GM12891 (cell line): ENCODE measurements at places on chromosomes 7 and 10.

- DNase-seq, result no peak
These were observed 27.7 kb downstream of the BCCIP start for GRCh38 chr10:125850766-125851731.

DNA sequence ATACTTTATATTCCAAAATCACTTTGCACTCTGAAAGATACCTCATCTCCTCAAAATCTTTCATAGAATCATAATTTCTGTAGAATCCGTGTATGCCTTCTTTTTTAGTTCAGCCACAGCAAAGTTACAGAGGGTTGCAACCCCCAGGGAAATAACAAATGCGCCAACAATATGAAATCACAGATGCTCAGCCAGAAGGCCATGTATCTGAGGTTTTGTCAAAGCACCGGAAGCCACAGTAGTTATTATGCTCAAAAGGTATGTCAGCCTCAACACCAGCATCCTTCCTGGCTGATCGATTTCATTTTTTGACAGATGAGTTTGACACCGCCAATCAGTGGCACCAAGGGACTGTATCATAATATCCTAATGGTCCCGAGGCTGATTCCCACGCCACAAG lies 204.1 kb downstream of the KCNMA1 start:
- no peak for DNase-seq

GRCh38 chr7:112462236-112462635 lies 12.0 kb downstream of the IFRD1 start:
- DNase-seq, result no peak

DNA sequence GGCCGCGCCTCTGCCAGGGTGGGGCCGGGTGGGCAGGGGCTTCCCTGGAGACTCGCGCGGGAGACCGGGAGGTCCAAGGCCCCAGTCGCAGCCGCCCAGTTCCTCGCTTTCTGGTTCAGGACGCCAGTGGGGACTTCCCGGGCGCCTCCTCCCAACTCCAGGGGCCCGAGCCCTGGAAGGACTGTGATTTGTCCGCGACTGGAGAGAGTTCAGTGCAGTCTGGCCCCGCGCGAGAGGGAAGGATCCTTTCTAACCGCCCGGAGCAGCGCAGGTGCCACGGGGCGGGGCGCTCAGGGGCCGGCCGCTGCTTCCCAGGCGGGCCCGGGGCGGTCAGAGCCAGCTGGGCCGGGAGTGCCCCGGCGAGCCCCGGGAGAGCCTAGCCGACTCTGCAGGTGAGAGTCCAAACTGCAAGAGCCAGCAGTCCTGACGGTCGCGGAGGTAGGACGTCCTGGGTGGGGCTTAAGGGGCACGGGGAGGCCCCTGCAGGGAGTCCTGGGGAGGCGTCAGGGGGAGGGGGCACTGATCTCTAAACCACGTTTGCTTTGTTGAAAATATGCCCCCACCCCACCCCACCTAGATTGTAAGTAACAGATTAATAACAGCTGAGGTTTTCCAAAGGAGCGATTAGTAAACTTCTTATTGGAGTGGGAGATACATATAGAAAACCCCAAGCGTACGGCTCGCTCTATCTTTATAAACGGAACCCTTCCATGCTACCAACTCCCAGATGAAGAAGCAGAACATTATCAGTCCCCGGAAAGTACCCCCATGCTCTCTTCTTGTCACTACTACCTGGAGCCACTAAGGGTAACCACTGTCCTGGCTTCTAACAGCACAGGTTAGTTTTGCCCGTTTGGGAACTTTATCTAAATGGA lies 8.2 kb downstream of the NKX2-3 start:
- DNase-seq, result no peak

GRCh38 chr7:157890921-157891401 lies 554.2 kb downstream of the DNAJB6 start:
- DNase-seq, result no peak

DNA sequence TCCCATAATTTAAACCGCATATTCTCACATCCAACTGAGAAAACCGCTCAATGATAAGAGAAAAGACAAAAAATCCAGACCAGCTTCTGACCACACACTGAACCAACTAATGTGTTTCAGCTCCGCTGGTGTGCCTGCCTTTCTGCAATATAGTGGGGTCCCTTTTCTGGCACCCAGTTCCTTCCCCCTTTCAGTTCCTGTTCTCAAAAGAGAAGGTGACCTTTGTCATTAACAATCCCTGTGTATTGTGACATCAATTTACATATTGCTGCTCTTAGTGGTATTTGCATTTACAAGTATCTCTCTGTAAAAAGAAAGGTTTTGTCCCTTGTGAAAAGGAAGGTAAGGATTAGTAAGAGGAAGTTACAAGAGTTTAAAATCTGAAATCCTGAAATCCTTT lies 1.4 kb downstream of the PPP1R17 start:
- peak; percentile 20 for DNase-seq

DNA sequence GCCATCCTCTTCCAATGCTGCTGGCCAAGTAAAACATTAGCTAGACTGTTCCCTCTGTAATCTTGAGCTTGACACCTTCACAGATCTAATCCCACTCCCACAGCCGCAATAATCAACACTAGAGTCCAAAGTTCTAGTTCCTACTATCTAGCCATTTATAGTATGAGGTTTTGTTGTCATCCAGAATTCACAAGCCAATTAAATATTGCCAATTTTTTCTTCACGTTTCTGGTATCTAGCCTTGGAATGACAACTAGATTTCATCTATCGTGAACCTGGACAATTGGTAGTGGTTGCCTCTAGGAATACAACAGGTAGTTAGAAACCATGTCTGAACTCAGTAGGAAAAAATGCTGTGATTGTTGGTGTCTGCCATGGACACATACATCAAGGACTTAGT lies 10.4 kb downstream of the WASL start:
- no peak for DNase-seq

DNA sequence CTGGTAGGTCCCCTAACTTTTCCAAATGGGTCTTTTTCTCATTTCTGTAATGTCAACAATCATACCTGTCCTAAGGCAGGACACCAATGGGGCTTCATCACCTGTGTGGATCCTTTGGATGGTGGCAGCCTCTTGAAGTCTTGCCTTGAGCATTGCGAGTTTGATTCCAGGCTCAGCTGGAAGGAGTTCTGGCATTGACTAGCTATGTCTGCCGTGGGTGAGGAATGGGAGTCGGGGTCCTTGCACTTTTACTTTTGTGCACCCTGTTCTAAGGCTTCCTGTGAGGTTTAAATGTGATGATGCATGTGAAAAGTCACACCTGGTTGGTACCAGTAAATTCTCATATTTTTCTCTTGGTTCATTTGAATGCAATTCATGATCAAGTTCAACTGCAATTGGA lies 55.9 kb upstream of the CTBP2 start:
- no peak for DNase-seq

DNA sequence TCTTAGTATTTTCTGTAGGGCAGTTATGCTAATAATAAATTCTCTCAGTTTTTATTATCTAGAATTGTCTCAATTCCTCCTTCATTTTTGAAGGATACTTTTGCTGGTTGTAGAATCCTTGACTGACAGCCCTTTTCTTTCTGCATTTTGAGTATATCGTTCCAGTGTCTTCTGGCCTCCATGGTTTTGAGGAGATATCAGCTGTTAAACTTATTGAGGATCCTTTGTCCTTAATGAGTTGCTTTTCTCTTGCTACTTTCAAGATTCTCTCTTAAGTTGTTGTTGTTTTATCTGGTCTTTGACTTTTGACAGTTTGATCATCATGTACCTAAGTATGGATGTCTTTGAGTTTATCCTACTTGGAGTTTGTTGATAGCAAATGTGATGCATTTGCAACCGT lies 8.9 kb upstream of the GJC3 start:
- DNase-seq, result no peak

DNA sequence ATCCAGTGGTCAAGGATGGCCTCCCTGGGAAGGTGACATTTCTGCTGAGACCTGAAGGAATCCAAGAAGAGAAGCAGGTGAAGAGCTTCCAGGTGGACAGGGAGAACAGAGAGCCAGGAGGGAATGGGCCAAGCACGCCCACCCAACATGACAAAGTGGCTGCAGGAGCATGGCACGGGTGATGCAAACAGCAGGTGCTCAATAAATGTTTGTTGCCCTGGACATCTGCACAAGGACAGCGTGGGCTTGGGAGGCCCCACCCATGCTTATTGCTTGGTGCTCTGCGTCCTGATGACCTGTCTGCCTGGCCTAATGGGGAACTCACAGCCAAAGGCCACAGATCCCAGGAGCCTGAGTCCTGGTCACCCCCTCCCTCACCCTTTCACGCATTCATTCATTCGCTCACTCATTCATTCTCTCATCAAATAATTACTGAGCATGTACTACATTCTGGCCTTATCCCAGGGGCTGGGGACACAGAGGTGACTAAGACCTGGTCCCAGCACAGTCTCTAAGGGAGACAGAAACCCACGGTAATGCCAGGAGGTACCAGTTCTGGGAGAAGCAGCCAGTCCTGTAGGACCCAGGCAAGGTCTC lies 13.1 kb downstream of the RHBDD2 start:
- DNase-seq, result no peak

DNA sequence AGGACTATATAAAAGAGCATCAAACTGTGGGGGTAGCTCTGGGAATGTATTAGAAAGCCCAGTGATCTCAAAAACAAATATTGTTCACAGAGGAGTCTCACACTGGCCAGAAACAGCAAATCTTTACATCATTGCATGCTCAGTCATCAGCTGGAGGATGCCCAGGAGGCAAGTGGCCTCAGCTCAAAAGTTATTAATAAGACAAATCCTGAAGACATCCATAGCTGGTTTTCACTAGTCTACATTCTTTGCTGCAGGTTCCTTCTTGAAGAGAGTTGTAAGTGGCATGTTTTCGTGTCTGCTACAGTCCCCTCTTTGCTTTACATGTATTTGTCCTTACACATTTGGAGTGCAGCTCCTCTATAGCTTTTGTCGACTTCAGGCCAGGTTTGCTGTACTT lies 8.6 kb upstream of the CCDC7 start:
- DNase-seq, result no peak

DNA sequence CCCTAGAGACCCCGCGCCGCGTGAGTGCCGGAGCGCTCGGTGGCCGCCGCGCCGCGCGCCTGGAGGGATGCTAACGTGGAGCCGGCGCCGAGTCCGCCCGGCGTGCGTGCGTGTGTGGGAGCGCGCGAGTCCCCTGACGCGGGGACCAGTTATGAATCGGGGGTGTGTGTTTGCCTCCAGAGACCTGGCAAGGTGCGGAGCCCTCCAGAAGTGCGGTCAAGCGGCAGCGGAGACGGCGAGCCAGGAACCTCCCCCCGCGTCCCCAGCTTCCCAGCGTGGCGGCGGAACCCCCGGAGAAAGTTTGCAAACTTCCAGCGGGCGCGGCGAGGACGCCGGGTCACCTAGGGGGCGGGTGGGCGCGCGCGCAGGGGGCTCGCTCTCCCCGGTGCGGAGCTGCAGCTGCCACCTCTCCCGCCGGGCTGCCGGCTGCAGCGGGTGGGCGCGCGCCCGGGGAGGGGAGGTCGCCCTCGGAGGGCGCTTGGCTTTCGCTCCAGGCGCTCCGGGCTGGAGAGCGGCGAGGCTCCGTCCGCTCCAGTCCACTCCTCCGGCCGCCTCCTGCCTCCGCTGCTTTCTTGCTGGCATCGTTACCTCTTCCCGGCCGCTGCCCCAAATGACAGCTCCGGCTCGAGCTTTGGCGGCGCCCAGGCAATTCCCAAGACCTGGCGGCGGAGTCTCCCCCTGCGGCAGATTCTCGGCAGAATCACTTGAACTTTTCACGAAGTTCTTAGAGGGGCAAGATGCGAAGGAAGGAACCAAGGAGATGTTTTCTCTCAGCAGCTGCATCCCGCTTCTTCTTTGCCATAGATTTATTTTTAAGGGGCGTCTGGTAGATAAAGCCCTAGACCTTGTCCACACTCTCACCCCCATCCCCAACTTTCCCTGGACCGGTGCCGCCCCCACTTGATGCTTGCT lies 2.3 kb upstream of the CREB5 start:
- DNase-seq, result peak; percentile 1
